Activated T-cell treated with anti-CD3 and anti-CD28 coated beads for 4 hours (primary cell): ENCODE measurements at places on chromosomes 13 and 19.

- no peak for DNase-seq
These were observed 50.0 kb downstream of the GAS6 start for GRCh38 chr13:113813749-113814434.

DNA sequence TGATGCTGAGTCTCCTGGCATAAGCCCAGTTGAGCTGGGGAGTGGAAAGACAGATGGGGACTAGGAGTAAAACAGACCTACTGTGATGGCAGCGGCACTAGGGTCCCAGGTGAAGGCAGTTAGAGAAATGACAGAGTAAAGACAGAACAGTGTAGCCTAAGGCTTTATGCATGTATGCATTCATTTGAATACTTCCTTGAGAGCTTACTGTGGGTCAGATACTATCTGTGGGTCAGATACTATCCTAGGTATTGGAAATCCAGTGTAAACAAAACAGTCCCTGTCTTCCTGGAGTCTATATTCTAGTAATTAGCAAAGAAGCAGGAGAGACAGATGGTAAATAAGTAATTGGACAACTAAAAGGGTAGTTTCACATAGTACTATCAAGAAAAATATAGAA is 73.7 kb upstream of the LRCH1 start:
- no peak for DNase-seq

GRCh38 chr19:33726756-33727155 is 69.9 kb upstream of the KCTD15 start:
- no peak for DNase-seq

DNA sequence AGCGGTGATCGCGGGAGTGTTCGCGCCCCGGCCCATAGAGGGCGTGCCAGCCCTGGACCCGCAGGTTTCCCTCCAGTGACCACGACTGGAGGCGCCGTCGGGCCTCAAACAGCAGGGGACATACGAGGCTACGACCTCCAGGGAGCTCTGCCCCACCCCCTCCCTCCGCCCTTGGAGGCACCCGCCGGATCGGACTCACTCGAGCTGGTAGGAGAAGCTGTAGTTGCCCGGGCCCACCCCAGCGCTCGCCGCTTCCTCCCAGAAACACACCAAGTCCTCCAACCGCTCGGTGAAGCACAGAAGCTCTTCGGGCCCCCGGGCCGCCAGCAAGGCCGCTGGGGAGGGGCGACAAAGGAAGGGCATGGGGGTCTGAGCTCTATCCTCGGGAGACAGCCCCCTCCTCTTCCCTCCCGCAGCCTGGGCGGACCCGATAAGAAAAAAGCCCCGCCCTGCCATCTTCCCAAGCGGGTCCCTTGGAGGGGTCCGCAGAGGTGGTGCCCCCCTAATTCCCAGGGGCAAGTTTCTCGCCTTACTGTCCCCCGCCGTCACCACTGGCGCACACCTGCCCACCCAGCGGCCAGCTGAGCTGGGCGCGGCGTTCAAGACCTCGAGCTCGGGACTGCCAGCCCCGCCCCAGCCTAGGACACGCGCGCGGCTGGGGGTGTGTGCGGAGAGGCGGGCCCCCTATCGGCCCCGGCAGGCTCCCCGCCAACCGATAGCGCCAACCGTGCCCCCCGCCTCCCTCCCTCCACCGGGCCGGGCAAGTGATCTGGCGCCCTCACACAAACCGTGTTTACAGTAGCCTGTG is 1.0 kb downstream of the EPOR start:
- no peak for DNase-seq

DNA sequence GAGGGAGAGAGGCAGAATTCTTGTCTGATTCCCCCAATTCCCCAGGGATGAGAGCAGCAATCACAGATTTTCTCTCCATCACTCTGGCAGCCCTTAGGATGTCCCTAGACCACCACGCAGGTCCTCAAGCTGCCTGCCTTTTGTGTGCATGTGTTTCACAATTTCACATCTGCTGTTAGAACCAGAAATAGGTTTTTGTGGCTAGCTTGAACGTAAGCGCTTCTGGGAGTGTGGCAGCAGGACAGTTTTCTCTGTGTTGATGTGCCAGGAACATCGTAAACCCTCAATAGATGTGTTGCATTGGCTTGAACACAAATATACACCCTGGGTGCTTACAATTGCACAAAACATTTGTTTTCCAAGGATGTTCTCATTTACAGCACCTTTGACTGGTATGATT is 78.8 kb upstream of the TMTC4 start:
- no peak for DNase-seq

DNA sequence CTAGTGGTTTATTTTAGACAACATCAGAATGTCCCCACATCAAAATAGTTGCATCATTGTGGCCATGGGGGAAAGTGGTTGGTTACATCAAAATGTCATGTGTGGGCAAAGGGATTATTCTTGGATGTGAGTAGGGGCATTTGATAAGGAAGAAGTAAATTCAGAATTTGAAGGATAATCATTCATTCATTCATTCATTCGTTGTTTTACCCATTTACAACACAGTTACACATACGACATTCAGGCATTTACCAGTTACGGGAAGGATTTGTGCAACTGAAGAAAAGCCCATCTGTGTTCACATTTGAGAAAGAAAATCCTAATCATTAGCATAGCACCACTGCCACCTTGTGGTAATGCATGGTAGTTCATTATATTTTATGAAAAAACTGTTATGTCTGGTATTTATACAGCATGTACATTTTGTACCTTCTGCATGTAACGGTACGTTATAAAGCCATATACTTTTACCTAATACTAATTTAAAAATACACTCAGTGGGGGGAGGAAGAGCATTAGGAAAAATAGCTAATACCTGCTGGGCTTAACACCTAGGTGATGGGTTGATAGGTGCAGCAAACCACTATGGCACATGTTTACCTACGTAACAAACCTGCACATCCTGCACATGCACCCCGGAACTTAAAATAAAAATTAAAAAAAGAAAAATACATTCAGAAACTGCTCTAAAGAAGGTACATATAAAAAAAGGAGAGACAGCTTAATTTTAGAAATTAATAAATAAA is 62.1 kb downstream of the DGKH start:
- peak; percentile 46 for DNase-seq

DNA sequence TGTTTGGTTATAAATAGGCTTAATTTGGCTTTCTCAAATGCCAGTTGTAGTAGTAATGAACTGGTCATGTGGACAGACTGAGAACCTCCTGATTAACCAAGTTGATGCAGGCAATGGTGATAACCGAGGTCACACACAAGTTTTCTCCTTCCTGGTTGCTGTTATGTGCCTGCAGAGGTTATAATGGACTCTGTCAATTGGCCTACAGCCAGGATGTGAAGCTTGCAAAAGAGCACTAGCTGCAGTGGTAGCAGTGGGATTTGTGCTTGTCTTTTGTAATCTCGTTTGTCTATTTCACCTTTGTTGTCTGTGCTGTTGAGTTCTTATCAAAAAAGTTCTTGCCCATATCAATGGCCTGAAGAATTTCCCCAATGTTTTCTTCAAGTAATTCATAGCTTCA is 20.6 kb downstream of the OR10H3 start:
- no peak for DNase-seq

DNA sequence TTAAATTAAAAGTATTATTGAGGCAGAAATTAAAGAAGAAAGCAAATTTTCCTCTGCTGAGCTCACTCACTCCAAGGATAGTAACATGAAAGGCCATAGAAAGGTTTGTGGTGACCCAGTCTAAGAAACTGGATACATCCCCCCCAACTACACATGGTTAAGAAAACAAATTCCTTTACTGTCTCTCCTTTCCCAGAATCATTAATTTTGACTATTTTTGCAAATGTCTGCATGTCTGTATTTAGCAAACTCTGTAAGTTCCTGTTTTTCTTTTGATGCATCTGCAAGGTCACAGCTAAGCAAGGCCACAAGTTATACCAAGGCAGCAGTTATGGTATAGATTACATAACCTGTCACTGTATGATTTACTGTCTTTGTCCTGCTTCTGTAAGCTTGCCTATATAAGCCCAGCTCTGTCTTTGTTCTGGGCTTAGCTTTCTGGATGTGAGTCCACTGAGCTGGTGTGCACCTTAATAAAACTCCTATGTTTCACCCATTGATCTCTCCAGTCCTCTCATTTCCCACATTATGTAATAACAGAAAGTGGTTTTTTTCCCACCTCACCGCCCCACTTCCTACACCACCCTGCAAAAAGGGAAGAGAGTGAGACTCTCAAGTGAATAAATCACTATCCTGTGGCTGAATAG is 8.5 kb upstream of the ZNF83 start:
- DNase-seq: no peak

DNA sequence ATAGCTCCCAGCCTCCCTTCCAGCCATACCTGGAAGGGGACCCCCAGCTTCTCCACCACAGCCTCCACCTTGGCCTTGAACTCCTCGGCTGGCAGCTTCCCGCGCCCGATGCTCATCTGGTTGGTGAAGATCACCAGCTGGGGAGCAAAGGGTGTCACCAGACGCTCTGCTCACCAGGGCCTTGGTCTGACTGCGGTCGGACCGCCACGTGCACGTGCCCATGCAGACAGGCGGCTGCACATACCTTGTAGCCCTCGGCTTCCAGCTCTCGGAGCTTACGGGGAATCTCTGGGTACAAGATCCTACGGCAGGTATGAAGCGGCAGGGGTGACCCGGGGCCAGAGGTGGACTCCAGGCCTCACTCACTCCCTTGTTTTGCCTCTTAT is 3.4 kb downstream of the PNKP start:
- no peak for DNase-seq

DNA sequence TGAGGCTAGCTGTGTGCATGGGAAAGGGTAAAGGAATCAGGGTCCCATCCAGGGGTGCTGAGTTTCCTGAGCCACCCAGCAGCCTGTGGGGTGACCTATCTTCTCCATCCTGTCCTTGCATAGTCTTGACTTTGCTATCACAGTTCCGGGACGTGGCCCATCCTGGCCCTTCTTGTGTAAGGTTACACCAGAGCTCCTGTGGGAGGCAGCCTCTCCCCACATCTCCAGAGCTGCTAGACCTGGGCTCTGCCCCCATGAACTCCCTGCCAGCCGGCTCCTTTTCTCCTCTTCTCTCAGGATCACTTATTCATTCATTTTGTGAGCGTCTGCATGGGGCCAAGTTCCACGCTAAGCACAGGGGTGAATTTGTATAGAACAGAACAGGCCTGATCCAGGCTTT is 238.9 kb downstream of the TSHZ3 start:
- DNase-seq: no peak

DNA sequence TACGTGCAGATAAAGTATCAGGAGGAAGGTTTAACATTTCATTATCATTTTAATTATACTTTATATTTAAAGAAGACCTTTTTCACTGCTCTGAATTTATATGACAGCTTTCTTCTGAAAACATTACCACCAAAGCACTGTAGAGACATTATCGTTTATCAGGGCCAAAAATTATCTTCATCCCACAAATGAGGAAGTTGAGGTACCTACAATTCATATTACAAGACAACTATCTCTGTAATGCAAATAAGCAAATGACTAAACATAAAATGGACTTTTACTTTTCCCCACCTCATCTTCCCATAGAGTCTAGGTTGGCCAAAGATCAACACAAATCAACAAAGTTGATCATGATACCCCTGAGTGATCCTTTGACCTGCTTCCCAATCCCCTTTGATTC is 30.9 kb upstream of the SMAD9 start:
- DNase-seq: no peak

- no peak for DNase-seq
These were observed 5.4 kb downstream of the ADGRE2 start for GRCh38 chr19:14772995-14773394.

DNA sequence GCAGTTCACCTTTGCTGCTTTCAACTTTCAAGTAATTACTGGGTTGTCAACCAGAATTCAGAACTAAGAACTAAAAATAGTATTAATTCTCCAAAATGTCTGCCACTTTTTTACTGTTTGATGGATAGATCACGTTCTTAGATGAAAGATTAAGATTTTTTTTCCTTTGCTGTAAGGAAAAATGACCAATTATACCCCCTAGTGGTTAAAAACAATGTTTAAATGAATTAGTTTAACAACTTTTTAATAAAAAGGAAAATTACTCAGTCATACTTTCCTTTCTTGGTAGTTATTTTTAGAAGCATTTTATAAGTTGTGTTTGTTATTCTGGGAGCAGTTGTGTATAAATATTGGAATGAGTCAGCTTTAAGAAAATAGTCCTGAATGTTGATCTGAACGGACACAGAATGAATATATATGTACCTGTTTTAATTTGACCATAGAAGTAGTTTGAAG is 4.6 kb downstream of the TM9SF2 start:
- DNase-seq: no peak

DNA sequence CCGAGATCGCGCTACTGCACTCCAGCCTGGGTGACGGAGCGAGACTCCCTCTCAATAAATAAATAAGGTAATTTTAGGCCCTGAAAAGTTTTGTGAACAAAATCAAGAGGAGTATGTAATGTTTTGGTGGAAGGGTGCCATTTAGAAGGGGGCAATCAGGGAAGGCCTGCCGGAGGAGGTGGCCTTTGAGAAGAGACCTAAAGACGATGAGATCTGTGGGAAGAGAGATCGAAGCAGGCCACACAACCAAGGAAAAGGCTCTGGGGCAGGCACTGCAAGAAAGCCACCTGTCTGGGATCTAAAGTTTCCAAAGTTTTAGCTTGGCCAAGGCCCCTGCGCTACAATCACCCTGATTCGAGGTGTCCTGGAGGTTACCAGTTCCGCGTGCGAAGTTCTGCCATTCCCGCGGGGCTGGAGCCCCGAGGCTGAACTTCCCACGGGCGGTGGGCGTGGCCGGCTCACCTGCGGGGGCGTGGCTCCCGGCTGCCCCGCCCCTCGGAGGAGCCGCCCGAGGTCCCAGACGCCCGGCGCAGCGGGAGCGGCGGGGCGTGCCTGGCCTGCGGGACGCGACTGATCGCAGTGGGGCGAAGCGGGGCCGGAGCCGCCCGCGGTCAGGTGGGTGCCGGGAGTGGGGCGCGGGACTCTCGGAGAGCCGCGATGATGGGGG is at the start of gene KLC3:
Gene KLC3, plus strand, starts transcription at position 519 of the 667 bp plus-strand sequence. CDS start 4,792 bp downstream, outside the sequence.
- peak; percentile 17 for DNase-seq

DNA sequence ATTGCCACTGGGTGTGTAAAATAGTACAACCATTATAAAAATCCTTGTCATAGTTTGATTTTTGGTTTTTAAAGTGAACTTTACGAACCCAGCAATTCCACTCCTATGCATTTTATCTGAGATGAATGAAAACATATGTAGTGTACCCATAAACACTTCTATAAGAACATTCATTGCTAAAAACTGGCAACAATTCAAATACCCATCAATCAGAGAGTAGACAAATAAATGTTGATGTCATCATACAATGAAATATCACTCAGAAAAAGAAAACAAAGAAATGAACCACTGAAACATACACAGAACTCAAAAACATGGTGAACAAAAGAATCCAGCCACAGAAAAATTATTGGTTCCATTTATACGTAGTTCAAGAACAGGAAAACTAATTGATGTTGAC is 202.3 kb downstream of the ABCC4 start:
- no peak for DNase-seq

DNA sequence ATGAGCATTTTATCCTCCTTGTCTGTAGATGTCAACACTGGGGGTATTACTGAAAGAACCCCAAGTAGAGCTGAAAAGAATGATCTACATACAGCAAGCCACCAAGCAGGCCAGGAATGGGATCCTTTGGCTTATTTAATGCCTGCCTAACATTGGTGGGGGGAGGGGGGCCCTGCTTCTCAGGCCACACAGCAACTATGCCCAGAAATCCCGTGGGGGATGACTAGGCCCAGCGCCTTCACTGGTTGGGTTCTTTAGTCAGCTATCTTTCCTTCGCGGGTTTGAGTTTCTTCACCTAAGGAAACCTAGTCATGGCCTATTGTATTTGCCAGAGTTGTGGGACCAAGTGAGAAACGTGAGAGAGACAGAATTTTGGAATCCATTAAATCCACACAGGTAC is 80.5 kb downstream of the CCNA1 start:
- no peak for DNase-seq

GRCh38 chr19:34082289-34083077 is 89.8 kb upstream of the LSM14A start:
- no peak for DNase-seq

- no peak for DNase-seq
These were observed 2.3 kb upstream of the C19orf84 start for GRCh38 chr19:51392701-51393100.
